ENCODE measurements at places on chromosomes 3 and 15.

DNA sequence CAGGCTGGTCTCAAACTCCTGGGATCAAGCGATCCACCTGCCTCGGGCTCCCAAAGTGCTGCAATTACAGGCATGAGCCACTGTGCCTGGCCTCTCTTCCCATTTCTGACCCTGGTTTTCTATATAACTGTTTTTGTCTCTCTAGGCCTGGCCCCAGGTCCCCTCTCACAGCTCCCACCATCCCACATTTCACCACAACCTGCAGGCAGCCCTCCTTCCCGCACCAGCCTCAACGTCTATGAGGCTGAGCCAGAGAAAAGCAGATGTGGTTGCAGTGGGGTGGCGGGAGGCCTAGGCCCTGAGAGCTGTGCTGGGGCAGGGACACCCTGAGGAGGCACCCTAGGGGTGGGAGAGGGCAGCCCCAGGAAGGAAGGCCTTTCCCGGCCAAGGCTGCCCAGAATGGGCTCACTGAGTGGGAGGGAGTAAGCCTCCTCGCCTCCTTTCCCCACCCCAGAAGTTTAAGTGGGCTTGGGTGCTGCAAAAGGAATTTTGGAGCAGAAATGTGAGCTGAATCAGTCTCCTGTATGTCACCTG is 99.7 kb downstream of the LSM3 start:
- DNase-seq = no peak

GRCh38 chr3:138642927-138643253 is 34.3 kb downstream of the FAIM start:
- DNase-seq = no peak

DNA sequence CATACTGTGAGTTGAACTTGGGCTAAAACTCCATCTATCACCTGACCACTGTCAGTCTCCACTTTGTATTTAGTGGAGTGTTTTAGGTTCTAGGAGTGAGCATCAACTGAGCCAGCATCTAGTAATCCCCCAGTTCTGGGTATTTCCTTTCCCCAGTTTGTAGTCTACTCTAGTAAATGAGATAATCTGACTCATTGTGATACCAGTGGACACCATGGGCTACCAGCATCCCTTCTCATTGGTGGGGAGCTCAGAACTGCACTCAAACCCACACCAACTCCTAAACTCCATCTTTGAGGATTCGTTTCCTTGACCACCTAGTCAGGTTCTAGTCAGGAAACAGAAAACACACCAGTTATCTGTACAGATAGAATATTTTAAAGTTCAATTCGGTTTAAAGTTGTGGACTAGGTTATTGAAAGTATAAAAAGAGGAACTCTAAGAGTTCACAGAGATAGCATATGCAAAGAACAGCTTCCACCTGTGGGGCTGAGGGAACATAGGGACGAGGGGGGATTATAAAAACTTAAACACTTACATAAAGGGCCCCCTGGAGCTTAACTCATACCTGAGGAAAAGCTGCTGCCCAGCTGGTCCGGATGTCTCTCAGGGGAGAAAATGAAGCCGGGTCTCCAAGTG is 36.0 kb downstream of the LEO1 start:
- no peak for DNase-seq

DNA sequence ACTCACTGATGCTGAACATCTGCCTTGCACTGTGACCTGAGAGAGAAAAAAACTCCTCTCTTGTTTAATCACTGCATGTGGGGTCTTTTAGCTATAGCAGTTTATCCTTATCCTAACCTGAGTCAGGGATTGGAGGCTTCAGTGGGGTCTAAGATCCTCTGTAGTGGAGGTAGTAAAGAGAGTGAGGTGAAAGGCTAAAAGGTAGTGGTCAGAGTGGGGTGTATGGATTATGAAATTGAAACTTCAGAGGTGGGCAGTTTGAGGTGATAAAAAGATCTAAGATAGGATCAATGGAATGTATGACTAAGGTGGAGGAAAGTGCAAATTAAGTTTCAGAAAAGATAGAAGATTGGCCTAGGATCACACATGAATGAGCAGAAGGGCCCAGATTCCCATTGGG is 36.5 kb downstream of the DET1 start:
- DNase-seq = no peak

GRCh38 chr3:42830437-42831320 is 21.4 kb downstream of the ACKR2 start:
- DNase-seq = no peak

DNA sequence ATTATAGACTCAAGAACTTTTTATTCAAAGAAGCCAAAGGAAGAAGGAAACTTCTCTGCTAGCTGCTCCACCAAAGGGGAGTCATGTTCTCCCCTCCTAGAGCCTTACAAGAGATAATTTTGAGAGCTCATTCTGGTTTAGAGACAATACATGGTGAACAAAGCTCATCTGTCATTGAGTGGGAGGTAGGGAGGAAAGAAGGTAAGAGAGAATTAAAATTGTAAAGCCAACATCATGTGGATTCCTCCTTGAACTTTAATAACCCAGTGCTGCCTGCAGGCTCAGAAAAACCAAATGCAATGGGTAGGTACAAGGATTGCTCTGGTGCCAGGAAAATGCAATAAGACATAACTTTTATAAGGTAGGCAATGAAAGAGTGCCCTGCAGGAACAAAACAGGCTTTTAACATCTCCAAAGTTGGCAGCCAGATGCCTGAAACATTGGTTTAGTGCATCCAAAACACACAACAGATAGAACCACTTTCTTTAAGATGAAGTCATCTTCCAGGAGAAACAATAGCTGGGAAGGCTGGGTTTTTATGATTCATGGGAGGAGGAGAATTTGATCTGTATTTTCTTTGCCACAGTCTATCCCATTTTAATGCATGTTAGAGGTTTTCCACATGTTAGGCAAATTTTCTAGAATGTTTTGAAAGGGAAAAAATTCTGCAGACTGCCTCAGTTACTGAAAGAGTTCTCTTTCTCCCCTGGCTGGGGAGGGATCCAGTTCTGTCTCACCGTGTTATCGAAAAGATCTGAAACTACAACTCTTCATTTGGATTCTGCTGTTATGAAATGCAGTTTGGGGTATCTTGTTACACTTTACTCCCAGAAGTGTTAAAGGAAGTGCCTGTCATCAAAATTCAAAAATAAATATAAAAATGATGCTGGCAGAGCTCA is 11.3 kb upstream of the ARHGEF3 start:
- DNase-seq = no peak

- DNase-seq = no peak
These were observed 14.1 kb upstream of the PGPEP1L start for GRCh38 chr15:99021694-99022093.

DNA sequence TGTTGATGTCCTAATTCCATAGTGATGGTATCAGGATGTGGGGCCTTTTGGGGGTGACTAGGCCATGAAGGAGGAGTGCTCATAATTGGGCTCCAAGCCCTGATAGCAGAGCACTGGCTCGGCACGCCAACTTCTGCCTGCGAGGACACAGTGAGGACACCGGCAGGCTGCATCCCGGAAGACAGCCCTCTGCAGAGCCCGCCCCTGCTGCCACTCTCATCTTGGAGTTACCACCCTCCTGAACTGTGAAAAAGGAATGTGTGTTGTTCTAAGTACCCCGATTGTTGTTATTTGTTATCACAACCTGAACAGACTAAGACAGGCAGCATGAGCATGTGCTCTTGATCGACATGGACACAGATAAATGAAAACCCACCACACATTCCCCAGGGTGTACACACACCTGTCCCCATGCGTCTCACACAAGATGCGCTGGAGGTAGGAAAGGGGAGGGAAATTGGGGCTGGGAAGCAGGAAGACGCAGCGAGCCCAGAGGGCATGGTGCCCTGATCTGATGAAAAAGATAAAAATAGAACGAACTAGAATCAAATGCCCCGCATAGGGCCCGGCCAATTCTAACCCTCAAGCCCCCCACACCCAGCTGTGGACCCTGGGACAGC is 40.1 kb downstream of the RPN1 start:
- DNase-seq = no peak

DNA sequence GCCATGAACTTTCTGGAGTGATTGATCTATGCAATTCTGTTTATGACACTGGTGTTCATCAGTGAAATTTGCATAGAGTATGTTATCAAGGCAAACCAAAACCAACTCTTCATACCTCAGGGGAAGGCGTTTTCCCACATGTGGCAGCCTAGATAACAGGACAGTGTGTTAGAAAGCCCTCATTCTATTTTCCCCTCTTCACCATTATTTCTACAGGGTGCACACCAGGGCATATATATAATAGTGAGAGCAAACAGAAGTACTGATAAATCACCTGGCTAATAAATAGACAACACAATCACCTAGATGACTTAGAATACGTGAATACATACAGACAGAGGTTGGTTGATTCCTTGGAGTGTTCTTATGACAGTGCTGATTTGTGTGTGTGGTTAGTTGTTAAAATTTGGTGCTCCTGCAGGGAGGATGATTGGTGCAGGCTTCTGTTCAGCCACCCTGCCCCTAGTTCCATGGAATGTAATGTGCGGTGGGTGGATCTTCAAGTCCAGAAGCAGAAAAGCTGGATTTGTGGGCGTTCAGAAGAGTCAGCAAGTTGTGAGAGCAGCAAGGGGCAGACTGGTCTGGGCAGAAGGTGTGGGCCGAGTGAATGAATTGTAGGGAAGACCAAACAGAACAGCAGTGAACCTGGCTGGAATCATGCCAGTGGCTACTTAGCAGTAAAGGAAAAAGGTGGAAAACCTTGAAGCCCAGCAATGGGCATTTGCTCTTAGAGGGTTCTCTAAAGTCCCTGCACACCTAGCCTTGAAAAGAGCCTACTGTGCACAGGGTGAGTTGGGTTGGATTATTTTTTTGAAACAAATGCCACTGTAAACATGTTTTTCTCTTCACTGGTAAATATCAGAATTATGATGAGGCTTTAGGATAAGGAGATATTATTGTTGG is 11.7 kb upstream of the RARRES1 start:
- no peak for DNase-seq

DNA sequence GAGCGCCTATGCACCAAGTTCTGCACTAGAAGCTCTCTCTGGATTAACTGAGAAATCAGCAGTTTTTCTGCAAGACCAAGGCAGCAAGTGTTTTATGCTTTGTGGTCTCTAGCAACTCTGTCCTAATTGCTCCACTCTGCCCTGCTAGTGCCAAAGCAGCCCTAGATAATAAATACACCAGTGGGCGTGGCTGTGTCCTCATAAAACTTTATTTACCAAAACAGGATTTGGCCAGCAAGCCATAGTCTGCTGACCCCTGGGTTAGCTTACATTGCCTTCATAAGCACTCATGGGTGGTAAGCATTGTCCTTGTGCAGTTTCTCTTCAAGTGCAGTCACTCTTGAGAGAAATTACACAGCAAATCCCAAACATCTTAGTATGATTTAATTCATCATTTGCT is 30.7 kb upstream of the SLC24A5 start:
- no peak for DNase-seq

DNA sequence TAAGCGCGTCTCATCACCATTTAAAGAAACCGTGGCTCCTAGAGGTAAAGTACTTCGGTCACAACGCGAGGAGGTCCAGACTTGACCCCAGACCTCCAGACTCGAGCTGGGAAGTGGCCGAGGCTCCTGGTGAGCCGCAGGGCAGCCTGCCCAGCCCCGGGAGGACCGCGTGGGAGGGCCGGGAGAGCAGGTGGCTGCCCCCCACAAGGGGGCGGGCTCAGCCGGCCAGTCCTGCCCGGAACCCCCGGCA is at the start of gene SLC27A2:
SLC27A2 (plus strand) TSS at position 228 of the 250 bp plus-strand sequence. CDS start 232 bp downstream, outside the sequence.
- DNase-seq = no peak

GRCh38 chr3:188979248-188979647 is 192.5 kb upstream of the TPRG1 start:
- no peak for DNase-seq

DNA sequence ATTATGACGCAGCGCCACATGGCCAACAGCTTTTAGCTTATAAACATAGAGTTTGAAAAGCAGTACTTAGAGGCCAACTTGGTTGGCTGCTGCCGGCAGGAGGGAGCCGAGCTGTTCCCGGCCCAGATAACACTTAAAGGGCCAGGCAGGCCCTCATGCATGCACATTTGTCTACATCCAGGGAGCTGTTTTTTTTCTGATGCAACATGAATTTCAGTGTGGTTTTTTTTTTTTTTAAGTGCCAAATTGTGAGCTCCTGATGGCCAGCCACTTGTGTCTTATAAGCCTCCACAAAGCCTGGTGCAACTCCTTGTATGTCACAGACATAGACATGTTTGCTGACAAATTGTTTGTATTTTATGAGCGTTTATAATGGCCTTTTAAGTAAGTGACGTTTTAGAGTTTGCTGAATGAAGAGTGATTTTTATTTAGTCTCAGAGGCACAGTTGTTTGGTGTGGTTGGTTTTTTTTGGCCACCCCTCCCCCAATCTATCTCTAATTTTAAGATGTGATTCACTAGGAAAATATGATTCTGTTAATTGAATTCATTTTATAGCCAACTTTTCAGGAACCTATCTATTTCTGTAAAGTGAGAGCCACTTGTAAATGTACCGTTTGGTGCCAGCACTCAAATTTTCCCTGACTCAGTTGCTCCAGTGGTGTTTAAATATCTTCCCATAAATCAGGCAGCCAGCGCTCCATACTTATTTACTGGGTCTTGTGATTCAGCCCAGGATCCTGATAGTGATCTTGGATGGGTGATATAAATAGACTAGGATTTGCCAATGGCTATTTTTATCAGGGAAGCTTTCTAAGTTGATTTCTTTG is 134.3 kb downstream of the VGLL4 start:
- DNase-seq = no peak
